ENCODE measurements at places on chromosomes 7 and 10.
A peak's percentile ranks its signal among the peaks of the same experiment; 100 is the strongest.

- DNase-seq = no peak
- peaks cover 30% of the 10 kb centered on the region for H3K36me3 ChIP-seq
- peaks cover 12% of the 10 kb centered on the region for H3K4me1 ChIP-seq
- no peak overlapping the region for H3K4me3 ChIP-seq
- H3K27me3 ChIP-seq = no peaks in the 10 kb centered on the region
- peak overlapping the region; percentile 25 for H3K27ac ChIP-seq
Observed at GRCh38 chr7:155722118-155722517, 77.7 kb downstream of the RBM33 start.

GRCh38 chr10:46546591-46547540 is 9.6 kb downstream of the GPRIN2 start:
- DNase-seq = peak; percentile 19
- no peak overlapping the region for H3K27ac ChIP-seq
- H3K4me3 ChIP-seq = no peak overlapping the region

GRCh38 chr10:72066318-72067284 is 21.8 kb downstream of the SPOCK2 start:
- no peak overlapping the region for H3K4me3 ChIP-seq
- H3K27ac ChIP-seq = no peak overlapping the region
- peaks cover 10% of the 10 kb centered on the region for H3K4me1 ChIP-seq
- H3K36me3 ChIP-seq = peaks cover 71% of the 10 kb centered on the region

DNA sequence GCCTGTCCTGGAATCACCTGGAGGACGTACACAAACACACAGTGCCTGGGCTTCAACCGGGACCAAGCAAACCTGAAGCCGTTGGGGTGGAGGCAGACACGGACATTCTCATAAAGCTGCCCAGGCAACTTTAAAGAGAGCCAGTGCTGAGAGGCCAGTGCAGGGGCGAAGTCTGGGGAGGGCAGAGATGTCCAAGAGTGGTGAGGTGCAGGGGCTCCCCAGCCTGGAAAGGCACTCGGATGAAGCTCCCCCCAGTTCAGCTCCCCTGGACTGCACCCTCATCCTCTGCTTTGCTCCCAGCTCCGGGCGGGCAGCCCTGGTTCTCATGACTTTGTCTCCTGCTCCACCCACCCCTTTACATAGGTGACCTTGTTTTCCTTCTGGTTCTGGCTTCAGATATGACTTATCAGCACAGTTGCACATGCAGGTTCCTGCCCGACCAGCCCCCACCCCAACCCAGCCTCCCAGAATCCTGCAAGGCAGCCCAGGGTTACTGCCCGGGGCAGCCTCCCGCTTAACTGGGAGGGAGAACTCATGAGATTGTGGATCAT is 60.8 kb upstream of the EEPD1 start:
- H3K4me3 ChIP-seq = no peak overlapping the region
- no peak overlapping the region for H3K27ac ChIP-seq
- H3K36me3 ChIP-seq = no peaks in the 10 kb centered on the region
- no peaks in the 10 kb centered on the region for H3K4me1 ChIP-seq

- H3K27ac ChIP-seq = no peak overlapping the region
- no peaks in the 10 kb centered on the region for H3K36me3 ChIP-seq
- no peaks in the 10 kb centered on the region for H3K27me3 ChIP-seq
Observed at GRCh38 chr7:19798986-19799385, 25.6 kb upstream of the TMEM196 start.

- H3K4me1 ChIP-seq = peaks cover 25% of the 10 kb centered on the region
- no peak overlapping the region for H3K4me3 ChIP-seq
- H3K36me3 ChIP-seq = peaks cover 15% of the 10 kb centered on the region
- no peak overlapping the region for H3K27ac ChIP-seq
- peaks cover 14% of the 10 kb centered on the region for H3K27me3 ChIP-seq
Observed at GRCh38 chr7:56110611-56111010, 4.3 kb upstream of the CHCHD2 start.

DNA sequence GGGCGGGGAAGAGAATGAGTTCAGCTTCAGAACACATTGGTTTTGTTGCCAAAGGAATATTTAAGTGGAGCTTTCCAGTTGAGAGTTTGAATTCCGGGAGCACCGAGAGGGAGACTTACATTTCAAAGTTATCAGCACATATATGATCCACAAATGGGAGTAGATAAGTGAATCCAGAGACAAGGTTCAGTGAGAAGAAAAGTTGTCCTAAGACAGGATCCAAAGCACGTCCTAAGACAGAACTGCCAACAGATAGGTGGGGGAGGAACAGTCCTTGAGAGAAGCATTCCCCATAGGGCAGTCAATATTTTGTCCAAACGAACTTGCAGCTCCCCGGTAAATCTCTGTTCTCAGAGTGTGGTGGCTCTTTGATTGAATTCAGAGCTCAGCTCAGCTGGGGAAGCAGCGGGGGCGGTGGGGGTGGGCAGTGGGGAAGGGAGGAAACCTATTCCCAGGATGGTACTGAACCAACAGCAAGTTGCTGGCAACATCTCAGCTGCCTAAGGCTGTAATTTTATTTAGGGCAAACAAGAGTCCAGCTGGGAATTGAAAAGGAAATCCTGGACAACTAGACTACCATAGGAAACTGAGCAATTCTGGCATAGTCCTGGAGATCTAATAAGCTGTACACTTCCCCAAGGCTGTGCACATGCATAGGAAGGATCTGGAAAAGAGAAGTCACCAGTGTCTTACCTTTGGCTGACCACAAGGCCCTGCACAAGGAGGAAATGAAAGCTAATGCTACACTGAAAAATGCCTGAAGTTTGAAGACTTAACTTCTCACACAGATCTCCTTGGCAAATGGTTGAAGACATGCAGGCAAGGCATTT is 94.2 kb upstream of the CXCL12 start:
- H3K36me3 ChIP-seq = no peaks in the 10 kb centered on the region
- no peak for DNase-seq
- H3K27me3 ChIP-seq = no peaks in the 10 kb centered on the region
- no peak overlapping the region for H3K4me3 ChIP-seq

GRCh38 chr7:84274029-84274638 is 79.5 kb upstream of the SEMA3A start:
- no peaks in the 10 kb centered on the region for H3K27me3 ChIP-seq
- no peak overlapping the region for H3K27ac ChIP-seq
- H3K4me3 ChIP-seq = no peak overlapping the region
- no peaks in the 10 kb centered on the region for H3K4me1 ChIP-seq
- H3K36me3 ChIP-seq = no peaks in the 10 kb centered on the region

GRCh38 chr10:131444862-131445461 is 133.4 kb upstream of the TCERG1L start:
- no peaks in the 10 kb centered on the region for H3K4me1 ChIP-seq
- H3K27ac ChIP-seq = no peak overlapping the region
- no peaks in the 10 kb centered on the region for H3K36me3 ChIP-seq
- no peak overlapping the region for H3K4me3 ChIP-seq
- no peak for DNase-seq

- H3K4me1 ChIP-seq = peaks cover 18% of the 10 kb centered on the region
- H3K4me3 ChIP-seq = peak overlapping the region; percentile 49
Observed at GRCh38 chr7:149459540-149460452, 1.1 kb downstream of the ZNF777 start.

- peaks cover 34% of the 10 kb centered on the region for H3K4me1 ChIP-seq
- H3K4me3 ChIP-seq = no peak overlapping the region
- H3K27me3 ChIP-seq = peaks cover 5% of the 10 kb centered on the region
- no peaks in the 10 kb centered on the region for H3K36me3 ChIP-seq
Observed at GRCh38 chr10:11532306-11532705, 79.1 kb downstream of the USP6NL start.

Measured in activated naive CD4-positive, alpha-beta T cell treated with anti-CD3 and anti-CD28 coated beads, Interleukin-2, amount 10 ng/mL, durations not matched to agents 7 days and 5 days (primary cell).